Aorta (tissue), 5 donors: ENCODE measurements at places on chromosomes 7 and 10. TPM values are rescaled to one million over a fixed set of nuclear protein-coding genes. Genes with fewer than 3 reads are reported as not detected.

The MLXIPL gene
- 0.23 TPM for polyA plus RNA-seq

The CFTR gene
- 3.1 TPM for polyA plus RNA-seq

The RPEL1 gene
- not detected for polyA plus RNA-seq

The STARD3NL gene
- polyA plus RNA-seq, result 26.6 TPM

The FBXL13 gene
- not detected for polyA plus RNA-seq

DNA sequence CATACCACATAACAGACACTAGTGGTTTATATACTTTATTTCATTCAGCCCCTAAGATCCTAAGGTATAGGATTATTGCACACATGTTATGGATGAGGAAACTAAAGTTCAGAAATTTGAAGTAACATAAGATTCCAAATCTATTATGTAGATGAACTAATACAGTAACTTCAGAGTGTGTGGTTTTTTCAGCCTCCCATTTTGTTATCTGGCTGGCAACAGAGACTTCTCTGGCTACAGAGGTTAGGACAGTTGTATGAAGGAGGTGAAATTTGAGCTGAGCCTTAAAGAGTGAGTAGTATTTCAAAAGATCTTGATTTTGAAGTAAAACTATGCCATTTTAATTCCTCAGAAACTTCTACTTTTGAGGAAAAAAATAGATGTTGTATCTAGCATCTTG, 125.4 kb downstream of the MAPK8 start:
- no peak for DNase-seq

DNA sequence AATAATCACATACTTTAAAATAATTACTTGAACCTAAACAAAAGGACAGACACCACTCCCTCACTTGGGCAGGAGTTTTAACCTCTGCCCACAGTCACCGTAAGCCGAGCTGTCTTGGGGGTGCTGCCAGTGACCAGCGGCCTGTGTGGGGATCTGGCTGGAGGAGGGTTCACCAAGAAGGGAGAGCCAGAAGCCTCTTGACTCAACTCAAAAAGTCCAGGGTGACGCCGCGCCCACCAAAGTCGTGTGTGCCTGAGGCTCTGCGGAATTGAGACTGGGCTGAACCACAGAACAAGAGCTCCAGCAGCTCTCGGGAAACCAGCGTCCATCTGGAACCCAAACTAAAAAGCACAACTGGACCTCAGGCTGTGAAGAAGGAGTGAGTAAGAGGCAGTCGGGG, 35.8 kb downstream of the ZFAND2A start:
- peak; percentile 82 for DNase-seq

DNA sequence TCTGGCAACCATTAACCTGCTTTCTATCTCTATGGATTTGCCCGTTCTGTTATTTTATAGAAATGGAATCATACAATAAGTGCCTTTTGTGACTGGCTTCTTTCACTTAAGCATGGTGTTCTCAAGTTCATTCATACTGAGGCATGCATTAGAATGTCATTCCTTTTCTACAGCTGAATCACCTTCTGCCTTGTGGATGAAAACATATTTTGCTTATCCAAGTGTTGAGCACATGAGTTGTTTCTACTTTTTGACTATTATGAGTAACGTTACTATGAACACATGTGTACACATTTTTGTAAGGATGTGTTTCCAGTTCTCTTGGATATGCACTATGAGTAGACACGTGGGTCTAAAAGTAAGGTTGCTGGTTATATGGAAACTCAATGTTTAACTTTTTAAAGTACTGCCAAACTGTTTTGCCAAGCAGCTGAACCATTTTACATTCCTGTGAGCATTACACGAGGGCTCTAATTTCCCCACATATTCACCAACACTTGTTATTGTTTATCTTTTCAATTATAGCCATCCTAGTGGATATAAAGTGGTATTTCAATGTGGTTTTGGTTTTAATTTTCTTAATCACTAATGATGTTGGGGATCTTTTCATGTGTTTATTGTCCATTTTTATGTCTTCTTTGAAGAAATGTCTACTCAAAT, 241.3 kb downstream of the FANK1 start:
- DNase-seq, result no peak

GRCh38 chr7:30627026-30627425, 32.3 kb downstream of the GARS1 start:
- DNase-seq, result no peak

DNA sequence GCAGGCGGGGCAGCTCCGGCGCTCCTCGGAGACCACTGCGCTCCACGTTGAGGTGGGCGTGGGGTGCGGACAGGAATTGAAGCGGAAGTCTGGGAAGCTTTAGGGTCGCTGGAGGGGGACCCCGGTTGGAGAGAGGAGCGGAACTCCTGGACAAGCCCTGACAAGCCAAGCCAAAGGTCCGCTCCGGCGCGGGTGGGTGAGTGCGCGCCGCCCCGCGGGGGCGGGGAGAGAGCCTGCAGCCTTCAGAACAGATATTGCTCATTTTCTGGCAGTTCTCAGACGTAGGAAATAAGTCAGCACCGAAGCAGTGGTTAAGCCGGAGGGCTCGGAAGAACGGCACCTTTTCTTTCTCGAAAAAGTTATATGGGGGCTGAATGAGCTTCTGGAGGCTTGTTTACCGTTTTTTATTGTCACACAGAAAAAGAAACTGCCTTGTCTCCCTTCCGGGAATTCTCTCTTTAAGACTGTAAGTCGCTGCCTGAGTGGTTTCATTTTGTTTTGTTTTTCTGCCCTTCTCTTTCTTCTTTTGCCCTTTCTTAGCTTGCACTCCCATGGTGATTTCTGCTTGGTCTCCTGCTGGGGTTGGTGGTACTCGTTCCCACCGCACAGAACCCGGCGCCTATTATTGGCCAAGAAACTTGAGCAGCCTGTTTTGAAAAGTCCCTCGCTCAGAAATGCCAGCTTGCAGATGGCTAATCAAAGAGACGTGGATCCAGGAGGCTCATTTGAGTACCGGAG, 732 bp downstream of the FAS start:
- DNase-seq, result peak; percentile 84

DNA sequence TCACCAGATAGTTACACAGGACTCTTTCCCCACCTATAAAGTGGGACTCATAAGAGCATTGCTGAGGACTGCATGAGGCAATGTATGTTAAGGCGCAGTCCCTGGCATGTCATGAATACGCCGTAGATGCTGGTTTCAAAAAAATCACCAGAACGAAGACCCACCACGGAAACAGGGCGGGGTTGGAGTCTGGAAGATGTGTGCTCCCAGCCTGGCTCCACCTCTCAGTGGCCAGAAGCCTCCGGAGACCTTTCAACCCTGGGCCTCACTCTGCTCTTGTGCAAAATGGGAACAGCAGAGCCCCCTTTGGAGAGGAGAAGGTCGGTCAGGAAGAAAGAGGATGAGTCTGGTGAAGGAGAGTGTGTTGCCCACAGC, 12.4 kb upstream of the ZMIZ1 start:
- no peak for DNase-seq

DNA sequence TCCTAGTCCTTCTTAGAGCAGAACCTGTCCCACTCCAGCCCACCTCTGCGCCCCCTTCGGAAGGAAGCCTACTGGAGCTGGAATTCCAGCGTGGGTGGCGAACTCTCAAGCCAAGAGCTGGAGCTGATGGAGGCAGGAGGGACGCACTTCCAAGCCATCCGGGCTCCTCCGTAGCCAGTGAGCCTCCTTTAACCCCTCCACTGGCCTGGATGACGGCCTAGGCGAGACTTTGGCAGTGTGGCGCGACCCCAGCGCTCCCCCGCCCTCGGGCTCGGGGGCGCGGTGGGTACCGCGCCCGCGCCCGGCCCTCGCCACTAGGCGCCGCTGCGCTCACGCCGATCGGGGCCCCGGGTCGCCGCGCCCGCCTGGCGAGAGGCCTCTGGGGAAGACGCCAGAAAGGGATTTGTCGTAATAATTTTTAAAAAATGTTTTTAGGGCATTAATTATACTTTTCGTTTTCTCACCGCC, 5.1 kb upstream of the EMX2 start:
- no peak for DNase-seq

GRCh38 chr7:44631458-44632115, 25.2 kb downstream of the OGDH start:
- no peak for DNase-seq

- no peak for DNase-seq
Measured at GRCh38 chr10:3532644-3533043, 252.4 kb downstream of the KLF6 start.

- DNase-seq, result no peak
Measured at GRCh38 chr10:84265418-84265817, 20.6 kb downstream of the RGR start.

DNA sequence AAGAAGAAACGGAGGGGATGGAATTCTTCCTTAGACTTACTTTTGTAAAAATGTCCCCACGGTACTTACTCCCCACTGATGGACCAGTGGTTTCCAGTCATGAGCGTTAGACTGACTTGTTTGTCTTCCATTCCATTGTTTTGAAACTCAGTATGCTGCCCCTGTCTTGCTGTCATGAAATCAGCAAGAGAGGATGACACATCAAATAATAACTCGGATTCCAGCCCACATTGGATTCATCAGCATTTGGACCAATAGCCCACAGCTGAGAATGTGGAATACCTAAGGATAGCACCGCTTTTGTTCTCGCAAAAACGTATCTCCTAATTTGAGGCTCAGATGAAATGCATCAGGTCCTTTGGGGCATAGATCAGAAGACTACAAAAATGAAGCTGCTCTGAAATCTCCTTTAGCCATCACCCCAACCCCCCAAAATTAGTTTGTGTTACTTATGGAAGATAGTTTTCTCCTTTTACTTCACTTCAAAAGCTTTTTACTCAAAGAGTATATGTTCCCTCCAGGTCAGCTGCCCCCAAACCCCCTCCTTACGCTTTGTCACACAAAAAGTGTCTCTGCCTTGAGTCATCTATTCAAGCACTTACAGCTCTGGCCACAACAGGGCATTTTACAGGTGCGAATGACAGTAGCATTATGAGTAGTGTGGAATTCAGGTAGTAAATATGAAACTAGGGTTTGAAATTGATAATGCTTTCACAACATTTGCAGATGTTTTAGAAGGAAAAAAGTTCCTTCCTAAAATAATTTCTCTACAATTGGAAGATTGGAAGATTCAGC, 158.7 kb upstream of the LANCL2 start:
- no peak for DNase-seq

DNA sequence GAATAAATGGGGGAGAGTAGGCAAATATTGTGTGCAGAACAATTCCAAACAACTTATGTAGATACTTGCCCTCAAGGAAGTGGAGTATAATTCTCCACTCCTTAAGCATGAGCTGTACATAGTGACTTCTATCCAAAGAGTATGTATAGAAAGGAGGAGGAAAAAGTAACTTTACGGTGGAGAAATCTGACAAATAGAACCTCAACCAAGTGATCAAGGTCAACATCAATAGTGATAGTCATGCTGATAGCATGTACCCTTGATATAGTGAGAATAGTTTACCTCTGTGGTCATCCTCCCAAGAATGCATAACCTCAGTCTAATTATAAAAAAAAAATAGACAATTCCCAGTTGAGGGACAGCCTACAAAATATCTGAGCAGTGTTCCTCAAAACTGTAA, 89.1 kb upstream of the NANOS1 start:
- no peak for DNase-seq

- DNase-seq, result no peak
Measured at GRCh38 chr10:75696536-75696935, 265.1 kb downstream of the LRMDA start.

GRCh38 chr7:101075646-101076045, 9.6 kb upstream of the TRIM56 start:
- no peak for DNase-seq

DNA sequence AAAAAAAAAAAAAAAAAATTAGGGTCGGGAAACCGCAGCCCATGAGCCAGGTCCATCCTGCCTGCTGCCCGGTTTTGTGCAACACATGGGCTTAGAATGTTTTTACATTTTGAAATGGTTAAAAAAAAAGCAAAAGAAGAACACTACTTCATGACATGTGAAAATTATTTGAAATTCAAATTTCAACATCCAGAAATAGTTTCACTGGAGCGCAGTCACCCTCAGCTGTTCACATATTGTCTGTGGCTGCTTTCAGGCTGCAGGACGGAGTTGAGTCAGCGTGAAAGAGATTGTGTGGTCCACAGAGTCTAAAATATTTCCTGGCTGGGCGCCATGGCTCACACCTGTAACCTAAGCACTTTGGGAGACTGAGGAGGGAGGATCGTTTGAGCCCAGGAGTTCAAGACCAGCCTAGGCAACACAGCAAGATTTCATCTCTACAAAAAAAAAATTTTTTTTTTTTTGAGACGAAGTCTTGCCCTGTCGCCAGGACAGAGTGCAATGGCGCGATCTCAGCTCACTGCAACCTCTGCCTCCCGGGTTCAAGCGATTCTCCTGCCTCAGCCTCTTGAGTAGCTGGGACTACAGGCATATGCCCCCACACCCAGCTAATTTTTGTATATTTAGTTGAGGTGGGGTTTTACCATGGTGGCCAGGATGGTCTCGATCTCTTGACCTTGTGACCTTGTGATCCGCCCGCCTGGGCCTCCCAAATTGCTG, 63.9 kb upstream of the ECHDC3 start:
- DNase-seq, result no peak

DNA sequence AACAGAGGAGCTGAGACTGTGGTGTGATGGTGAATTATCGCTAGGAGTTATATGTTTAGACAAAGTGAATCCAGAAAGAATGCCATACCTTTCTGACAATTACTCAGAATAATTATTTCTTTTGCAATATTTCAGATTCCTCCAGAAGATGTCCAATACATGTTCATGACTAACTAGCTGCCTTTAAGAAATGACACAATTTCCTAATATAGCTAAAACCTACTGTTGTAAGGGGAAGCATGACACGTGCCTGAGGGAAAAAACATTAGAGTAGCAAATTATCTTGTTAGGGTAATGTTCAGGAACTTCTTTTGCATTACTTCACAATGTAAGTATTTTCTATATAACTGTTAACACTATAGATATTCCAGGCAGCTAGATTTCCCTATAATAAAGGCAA, 150.3 kb downstream of the COL28A1 start:
- no peak for DNase-seq

DNA sequence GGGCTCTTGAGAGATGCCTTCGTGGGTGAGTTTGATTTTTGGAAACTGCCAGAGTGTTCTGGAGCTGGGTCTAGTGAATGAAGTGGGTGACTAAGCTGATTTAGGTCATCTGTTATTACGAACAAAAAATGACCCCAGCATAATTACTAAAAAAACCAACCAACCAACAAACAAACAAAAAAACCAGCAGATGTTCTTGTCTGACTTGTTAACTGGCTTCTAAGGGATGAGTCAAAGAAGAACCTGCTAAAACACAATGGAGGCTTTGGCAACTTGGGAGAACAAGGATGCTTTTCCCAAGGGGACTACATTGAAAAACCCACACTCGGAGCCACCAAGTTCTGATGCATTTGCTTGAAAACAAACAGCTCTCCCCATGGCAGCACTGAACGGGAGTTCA, 11.5 kb downstream of the TACR2 start:
- DNase-seq, result no peak

DNA sequence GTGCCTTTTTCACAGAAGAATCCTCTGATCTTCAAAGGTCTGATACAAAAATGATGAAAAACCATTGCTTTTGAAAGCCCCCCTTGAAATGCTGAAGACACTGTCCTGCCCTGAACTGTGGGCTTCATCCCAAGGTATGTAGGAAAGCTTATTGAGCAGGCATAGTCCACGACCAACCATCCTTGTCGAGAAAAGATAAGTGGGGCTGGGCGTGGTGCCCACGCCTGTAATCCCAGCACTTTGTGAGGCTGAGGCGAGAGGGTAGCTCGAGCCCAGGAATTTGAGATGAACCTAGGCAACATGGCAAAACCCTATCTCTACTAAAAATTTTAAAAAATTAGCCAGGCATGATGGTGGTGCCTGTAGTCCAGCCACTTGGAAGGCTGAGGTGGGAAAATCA, 25.6 kb downstream of the TACR2 start:
- DNase-seq, result no peak

GRCh38 chr10:97675222-97675621, 11.8 kb downstream of the AVPI1 start:
- DNase-seq, result no peak

GRCh38 chr7:154960063-154960790, 42.7 kb downstream of the PAXIP1 start:
- DNase-seq, result no peak
